ENCODE measurements at places on chromosomes 2 and 18.
A peak's percentile ranks its signal among the peaks of the same experiment; 100 is the strongest.

DNA sequence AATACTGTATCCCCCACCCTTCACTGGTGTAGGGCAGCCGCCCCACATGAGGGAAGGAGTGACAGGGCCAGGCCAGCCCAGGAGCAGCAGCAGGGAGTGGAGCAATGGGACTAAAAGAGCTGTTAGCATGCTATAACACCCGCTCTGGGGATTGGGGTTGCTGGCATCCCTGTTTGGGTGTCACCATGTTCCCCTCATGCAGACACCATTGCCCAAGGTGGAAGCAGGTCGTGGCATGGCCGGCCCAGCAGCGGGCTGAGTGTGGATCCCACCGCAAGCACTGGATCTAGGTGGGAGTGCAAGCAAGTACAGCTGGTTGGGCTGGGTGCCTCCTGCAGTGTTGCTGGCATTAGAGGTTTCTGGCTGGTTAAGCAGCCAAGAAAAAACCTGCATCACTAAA lies 3.3 kb upstream of the SULT6B1 start:
- no peaks in the 10 kb centered on the region for H3K4me1 ChIP-seq
- DNase-seq: no peak
- H3K36me3 ChIP-seq: no peaks in the 10 kb centered on the region
- no peak overlapping the region for H3K4me3 ChIP-seq
- no peaks in the 10 kb centered on the region for H3K27me3 ChIP-seq

DNA sequence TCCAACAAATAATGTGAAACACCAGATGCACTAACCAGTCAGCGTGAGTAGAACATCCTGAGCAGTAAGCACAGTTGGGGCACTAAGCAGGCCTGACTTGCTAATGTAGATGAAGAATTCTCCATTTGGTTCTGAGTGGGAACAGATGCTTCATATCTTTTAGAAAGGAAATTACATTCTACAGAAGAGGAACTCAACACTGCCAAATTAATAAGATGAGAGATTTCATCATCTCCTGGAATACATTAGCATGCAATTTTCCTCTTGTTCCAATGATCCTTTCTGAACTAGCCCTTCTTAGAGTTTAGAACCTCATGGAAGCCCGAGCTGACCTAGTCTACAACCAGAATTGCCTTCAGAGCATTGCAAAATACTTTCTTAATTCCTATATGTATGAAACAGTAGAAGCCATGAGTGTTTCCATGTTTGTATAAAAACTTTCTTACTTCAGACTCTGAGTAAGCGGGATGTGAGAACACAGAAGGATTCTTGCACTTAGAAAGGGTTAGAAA lies 34.8 kb downstream of the COL5A2 start:
- no peaks in the 10 kb centered on the region for H3K27me3 ChIP-seq
- H3K4me3 ChIP-seq: no peak overlapping the region
- H3K27ac ChIP-seq: no peak overlapping the region
- H3K4me1 ChIP-seq: peaks cover 7% of the 10 kb centered on the region
- DNase-seq: no peak
- no peaks in the 10 kb centered on the region for H3K36me3 ChIP-seq

DNA sequence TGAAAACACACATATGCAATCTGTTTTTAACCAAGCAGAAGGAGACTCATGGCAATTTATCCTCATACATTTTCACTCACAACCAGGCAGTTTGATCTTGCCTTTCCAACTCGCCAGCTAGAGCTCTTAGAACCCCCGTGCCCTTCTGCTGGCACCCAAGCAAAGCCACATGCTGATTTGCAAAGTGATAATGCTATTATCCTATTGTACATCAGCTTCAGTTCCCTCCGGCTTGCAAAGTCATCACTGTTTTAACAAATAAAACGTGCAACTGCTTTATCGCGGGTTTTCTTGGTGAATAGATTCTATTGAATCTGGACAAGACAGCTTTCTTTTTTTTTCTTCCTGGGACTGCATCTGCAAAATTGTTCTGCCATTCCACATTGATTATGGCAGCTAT lies 314.6 kb downstream of the LNPK start:
- H3K4me3 ChIP-seq: no peak overlapping the region
- H3K27me3 ChIP-seq: no peaks in the 10 kb centered on the region
- no peak overlapping the region for H3K27ac ChIP-seq
- H3K4me1 ChIP-seq: no peaks in the 10 kb centered on the region
- no peaks in the 10 kb centered on the region for H3K36me3 ChIP-seq

- DNase-seq: no peak
- H3K27ac ChIP-seq: no peak overlapping the region
- no peaks in the 10 kb centered on the region for H3K36me3 ChIP-seq
- no peaks in the 10 kb centered on the region for H3K27me3 ChIP-seq
Measured at GRCh38 chr2:120463527-120463926, 117.6 kb downstream of the INHBB start.

- H3K4me1 ChIP-seq: peaks cover 34% of the 10 kb centered on the region
- no peak overlapping the region for H3K4me3 ChIP-seq
- H3K27me3 ChIP-seq: no peaks in the 10 kb centered on the region
- DNase-seq: no peak
- no peak overlapping the region for H3K27ac ChIP-seq
Measured at GRCh38 chr2:159140070-159140769, 146.3 kb downstream of the WDSUB1 start.

DNA sequence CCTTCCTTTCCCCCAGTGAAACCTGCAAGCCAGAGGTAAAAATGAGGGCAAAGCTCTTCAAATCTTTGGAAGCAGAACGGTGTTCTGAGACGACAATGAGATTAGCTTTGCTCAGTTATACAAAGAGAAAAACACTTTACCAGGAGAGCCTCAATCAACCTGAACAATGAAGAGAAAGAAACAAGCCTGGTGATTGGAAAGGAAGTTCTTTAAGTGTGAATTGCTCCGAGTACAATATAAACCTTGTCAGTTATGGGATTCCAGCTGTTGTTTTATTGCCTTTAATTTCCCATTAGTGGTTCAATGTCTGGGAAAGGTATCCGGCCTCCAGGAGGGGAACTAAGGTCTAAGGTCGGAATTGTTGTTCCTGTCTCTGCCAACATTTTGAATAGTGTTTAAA lies 901.6 kb downstream of the EPHA4 start:
- H3K4me1 ChIP-seq: no peaks in the 10 kb centered on the region
- no peaks in the 10 kb centered on the region for H3K27me3 ChIP-seq
- H3K27ac ChIP-seq: no peak overlapping the region
- no peak overlapping the region for H3K4me3 ChIP-seq
- no peaks in the 10 kb centered on the region for H3K36me3 ChIP-seq

- peaks cover 6% of the 10 kb centered on the region for H3K4me1 ChIP-seq
- peak overlapping the region; percentile 13 for H3K27ac ChIP-seq
- H3K27me3 ChIP-seq: no peaks in the 10 kb centered on the region
- H3K36me3 ChIP-seq: no peaks in the 10 kb centered on the region
- H3K4me3 ChIP-seq: no peak overlapping the region
- DNase-seq: no peak
Measured at GRCh38 chr2:65367524-65367923, 64.9 kb downstream of the SPRED2 start.

- H3K27me3 ChIP-seq: no peaks in the 10 kb centered on the region
- peaks cover 29% of the 10 kb centered on the region for H3K4me1 ChIP-seq
- H3K36me3 ChIP-seq: no peaks in the 10 kb centered on the region
- no peak overlapping the region for H3K4me3 ChIP-seq
- H3K27ac ChIP-seq: peak overlapping the region; percentile 25
Measured at GRCh38 chr2:98508709-98509066, 64.0 kb downstream of the INPP4A start.

DNA sequence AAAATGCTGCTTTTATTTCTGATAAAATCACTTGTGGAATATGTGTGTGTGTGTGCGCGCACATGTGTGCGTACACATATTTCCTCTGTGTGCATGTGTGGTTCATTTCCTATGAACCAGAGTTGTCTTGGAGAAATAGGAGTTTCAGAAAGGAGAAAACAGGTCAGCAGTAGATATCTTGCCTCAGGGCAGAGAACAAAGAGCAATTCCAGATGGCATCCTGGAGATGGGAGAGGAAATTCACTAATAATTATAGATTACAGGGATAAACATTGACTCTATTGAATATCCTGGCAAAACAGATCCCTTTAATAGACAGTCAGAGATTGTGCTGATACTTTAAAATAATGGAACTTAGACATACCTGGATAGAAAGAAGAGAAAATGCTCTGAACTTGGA lies 298.0 kb downstream of the TRIB2 start:
- DNase-seq: no peak
- H3K4me3 ChIP-seq: no peak overlapping the region
- H3K27me3 ChIP-seq: no peaks in the 10 kb centered on the region

GRCh38 chr18:2715990-2716389 lies 60.5 kb downstream of the SMCHD1 start:
- no peak overlapping the region for H3K27ac ChIP-seq
- peaks cover 39% of the 10 kb centered on the region for H3K36me3 ChIP-seq
- no peaks in the 10 kb centered on the region for H3K4me1 ChIP-seq
- no peak overlapping the region for H3K4me3 ChIP-seq
- DNase-seq: no peak

GRCh38 chr18:42025491-42025890 lies 70.5 kb downstream of the PIK3C3 start:
- H3K27me3 ChIP-seq: no peaks in the 10 kb centered on the region
- peaks cover 25% of the 10 kb centered on the region for H3K36me3 ChIP-seq
- H3K27ac ChIP-seq: no peak overlapping the region
- H3K4me3 ChIP-seq: no peak overlapping the region
- no peaks in the 10 kb centered on the region for H3K4me1 ChIP-seq

GRCh38 chr2:227772932-227773331 lies 27.2 kb downstream of the SCYGR8 start:
- no peaks in the 10 kb centered on the region for H3K36me3 ChIP-seq
- no peaks in the 10 kb centered on the region for H3K27me3 ChIP-seq

DNA sequence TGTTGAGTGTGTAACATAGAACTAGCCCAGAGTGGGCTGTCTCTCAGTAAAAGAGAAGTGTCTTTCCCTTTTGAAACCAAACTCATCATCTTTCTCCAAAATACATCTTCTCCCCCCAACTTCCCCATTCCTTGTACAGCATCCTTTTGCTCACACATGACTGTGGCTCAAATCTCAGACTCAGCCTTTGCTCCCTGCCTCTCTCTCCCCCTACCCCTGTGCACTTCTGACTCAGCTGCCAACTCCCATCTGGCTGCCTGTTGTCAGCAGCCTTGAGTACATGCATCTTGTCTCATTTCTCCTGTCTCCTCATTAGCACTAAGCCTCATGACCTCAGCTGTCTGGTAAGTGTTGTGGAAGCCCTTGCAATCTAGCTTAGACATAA lies 18.1 kb upstream of the MGAT4A start:
- no peaks in the 10 kb centered on the region for H3K36me3 ChIP-seq
- H3K4me3 ChIP-seq: no peak overlapping the region
- H3K4me1 ChIP-seq: no peaks in the 10 kb centered on the region

DNA sequence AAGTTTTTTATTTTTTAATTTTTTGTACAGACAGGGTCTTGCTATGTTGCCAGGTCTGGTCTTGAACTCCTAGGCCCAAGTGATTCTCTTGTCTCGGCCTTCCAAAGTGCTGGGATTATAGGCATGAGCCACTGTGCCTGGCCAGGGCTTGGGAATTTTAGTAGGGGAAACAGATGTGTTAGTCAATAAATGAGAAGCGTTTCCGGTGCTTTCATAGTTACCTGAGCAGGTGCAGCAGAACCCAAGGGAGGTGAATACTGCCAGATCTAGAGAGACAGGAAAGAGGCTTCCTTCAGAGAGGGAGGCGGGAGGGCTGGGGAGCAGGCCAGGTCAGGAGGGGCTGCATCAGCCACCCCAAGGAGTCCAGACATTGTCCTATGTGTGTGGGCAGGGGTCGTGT lies 30.5 kb upstream of the IMPA2 start:
- DNase-seq: no peak
- no peak overlapping the region for H3K4me3 ChIP-seq
- peaks cover 14% of the 10 kb centered on the region for H3K4me1 ChIP-seq
- no peaks in the 10 kb centered on the region for H3K27me3 ChIP-seq
- no peak overlapping the region for H3K27ac ChIP-seq

DNA sequence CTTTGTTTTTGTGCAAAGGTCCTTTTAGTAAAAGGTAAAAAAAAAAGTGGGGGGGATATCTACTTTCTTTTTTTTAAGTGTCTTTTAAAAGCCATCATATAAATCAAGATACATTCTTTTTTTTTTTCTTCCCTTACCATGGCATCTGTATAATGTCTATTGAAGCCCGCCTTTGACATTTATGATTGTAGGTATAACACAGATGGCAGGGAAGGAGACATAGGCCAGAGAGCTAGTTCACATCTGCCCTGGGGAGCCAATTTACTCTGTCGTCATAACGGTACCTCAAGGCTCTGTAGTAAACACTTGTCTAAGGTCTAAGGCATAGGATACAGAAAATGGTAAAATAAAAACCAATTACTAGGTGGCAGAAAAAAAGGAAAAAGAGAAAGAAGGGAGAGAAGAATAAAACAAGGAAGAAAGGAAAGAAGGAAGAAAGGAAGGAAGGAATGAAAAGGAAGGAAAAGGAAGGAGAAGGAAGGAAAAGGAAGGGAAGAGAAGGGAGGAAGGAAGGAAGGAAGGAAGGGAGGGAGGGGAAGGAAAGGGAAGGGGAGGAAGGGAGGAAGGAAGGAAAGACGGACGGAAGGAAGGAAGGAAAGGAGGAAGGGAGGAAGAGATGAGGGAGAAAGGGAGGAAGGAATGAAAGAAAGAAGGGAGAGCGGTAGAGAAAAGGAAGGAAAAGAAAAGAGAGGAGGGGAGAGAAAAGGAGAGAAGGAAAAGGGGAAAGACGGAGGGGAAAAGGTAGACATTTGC lies 343.5 kb downstream of the RBM43 start:
- no peak overlapping the region for H3K4me3 ChIP-seq
- H3K27me3 ChIP-seq: no peaks in the 10 kb centered on the region
- H3K36me3 ChIP-seq: no peaks in the 10 kb centered on the region
- no peak overlapping the region for H3K27ac ChIP-seq
- no peak for DNase-seq

DNA sequence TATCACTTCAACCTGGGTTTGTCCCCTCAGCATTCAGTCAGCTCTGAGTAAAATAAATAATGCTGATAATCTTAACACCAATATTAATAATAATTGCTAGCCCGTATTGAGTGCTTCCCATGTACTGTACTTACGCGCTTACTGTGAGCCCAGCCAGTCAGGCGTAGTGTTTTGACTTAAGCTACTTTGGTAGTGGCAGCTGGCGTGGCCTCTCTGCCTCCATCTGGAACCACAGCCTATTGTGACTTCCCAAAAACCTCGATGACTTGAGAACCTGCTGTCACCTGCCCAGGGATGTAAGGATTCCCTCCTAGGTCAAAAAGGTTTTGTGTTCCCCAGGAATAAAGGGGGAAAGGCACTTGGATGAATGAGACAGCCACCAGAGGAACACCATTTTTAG lies 53.2 kb downstream of the SUMO1 start:
- no peak overlapping the region for H3K27ac ChIP-seq
- no peak overlapping the region for H3K4me3 ChIP-seq
- no peaks in the 10 kb centered on the region for H3K36me3 ChIP-seq
- DNase-seq: no peak
- no peaks in the 10 kb centered on the region for H3K27me3 ChIP-seq

GRCh38 chr18:30175621-30176225 lies 866.8 kb downstream of the DSC3 start:
- no peaks in the 10 kb centered on the region for H3K36me3 ChIP-seq
- no peak for DNase-seq
- H3K27me3 ChIP-seq: no peaks in the 10 kb centered on the region
- no peaks in the 10 kb centered on the region for H3K4me1 ChIP-seq

GRCh38 chr2:56286936-56287335 lies 103.1 kb downstream of the CCDC85A start:
- H3K27ac ChIP-seq: no peak overlapping the region
- no peak for DNase-seq
- no peaks in the 10 kb centered on the region for H3K27me3 ChIP-seq
- no peak overlapping the region for H3K4me3 ChIP-seq
